ENCODE measurements at places on chromosomes 5 and 9. TPM values are rescaled to one million over a fixed set of nuclear protein-coding genes. Genes with fewer than 3 reads are reported as not detected.

The FYB1 gene
- polyA plus RNA-seq = not detected

The PFN3 gene
- not detected for polyA plus RNA-seq

The SYK gene
- not detected for polyA plus RNA-seq

The GRIN1 gene
- not detected for polyA plus RNA-seq

The PCDHB9 gene
- polyA plus RNA-seq = 0.14 TPM

The SLC4A9 gene
- not detected for polyA plus RNA-seq

The RNF224 gene
- not detected for polyA plus RNA-seq

The IL12B gene
- not detected for polyA plus RNA-seq

The PPP3R2 gene
- not detected for polyA plus RNA-seq

The MAMDC2 gene
- 1.1 TPM for polyA plus RNA-seq

The SAP30L gene
- polyA plus RNA-seq = 21.7 TPM

The EHMT1 gene
- polyA plus RNA-seq = 48.2 TPM

The PCDHA5 gene
- polyA plus RNA-seq = not detected

The PCDHGA3 gene
- polyA plus RNA-seq = 1.2 TPM

The C9orf43 gene
- polyA plus RNA-seq = 0.25 TPM

The PCDHB12 gene
- 0.36 TPM for polyA plus RNA-seq

The SLC9A3 gene
- polyA plus RNA-seq = 0.79 TPM

The OR5C1 gene
- polyA plus RNA-seq = not detected

The TRIM14 gene
- polyA plus RNA-seq = 4.9 TPM

The PPP1R26 gene
- 5.7 TPM for polyA plus RNA-seq

The EFNA5 gene
- 9.9 TPM for polyA plus RNA-seq

The LRRC8A gene
- polyA plus RNA-seq = 134 TPM

The FCHO2 gene
- polyA plus RNA-seq = 13.7 TPM

The UNC5A gene
- 0.10 TPM for polyA plus RNA-seq

The BTNL3 gene
- not detected for polyA plus RNA-seq

The TMEM232 gene
- polyA plus RNA-seq = not detected

The RASGRF2 gene
- polyA plus RNA-seq = 0.41 TPM

The GFI1B gene
- not detected for polyA plus RNA-seq

The LHX3 gene
- not detected for polyA plus RNA-seq

The SGCD gene
- polyA plus RNA-seq = not detected

The CRHBP gene
- 0.08 TPM for polyA plus RNA-seq

The ALDH1A1 gene
- 73.4 TPM for polyA plus RNA-seq

The HCN1 gene
- not detected for polyA plus RNA-seq

The SERF1B gene
- polyA plus RNA-seq = 20.4 TPM

The NR5A1 gene
- polyA plus RNA-seq = not detected

The GLDC gene
- 1.2 TPM for polyA plus RNA-seq

The TRIO gene
- 78.8 TPM for polyA plus RNA-seq

The EQTN gene
- polyA plus RNA-seq = not detected

The SHOC1 gene
- not detected for polyA plus RNA-seq
